ENCODE measurements at places on chromosomes 3 and 15.

- DNase-seq: no peak
Measured at GRCh38 chr3:53198996-53199395, 38.0 kb downstream of the PRKCD start.

DNA sequence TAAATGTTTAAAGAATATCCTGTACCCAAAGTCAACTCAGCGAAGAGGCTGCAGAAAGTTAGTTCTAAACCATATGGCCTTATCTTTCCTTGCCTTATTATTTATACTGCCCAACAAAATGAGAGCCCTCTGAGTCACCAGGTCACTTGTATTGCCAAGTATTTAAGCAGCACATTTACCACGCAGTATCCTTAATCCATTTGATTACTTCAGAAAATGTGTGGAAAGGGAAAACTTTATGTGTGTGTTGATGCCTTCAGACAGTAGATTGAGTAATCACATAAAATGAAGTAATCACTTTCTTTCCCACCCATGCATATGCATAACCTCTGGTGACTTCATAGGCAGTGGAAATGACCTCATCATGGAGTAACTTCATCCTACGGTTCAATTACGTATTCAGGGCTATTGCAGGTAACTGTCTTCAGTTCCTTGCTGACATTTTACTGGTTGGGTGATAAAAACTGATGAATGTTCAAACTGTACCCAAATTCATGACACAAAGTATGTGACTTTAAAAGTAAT, 7.5 kb upstream of the CADPS start:
- DNase-seq: no peak

GRCh38 chr15:84840741-84841429, 23.7 kb downstream of the ALPK3 start:
- DNase-seq: no peak

- DNase-seq: no peak
Measured at GRCh38 chr3:151152455-151153079, 50.4 kb downstream of the GPR171 start.

DNA sequence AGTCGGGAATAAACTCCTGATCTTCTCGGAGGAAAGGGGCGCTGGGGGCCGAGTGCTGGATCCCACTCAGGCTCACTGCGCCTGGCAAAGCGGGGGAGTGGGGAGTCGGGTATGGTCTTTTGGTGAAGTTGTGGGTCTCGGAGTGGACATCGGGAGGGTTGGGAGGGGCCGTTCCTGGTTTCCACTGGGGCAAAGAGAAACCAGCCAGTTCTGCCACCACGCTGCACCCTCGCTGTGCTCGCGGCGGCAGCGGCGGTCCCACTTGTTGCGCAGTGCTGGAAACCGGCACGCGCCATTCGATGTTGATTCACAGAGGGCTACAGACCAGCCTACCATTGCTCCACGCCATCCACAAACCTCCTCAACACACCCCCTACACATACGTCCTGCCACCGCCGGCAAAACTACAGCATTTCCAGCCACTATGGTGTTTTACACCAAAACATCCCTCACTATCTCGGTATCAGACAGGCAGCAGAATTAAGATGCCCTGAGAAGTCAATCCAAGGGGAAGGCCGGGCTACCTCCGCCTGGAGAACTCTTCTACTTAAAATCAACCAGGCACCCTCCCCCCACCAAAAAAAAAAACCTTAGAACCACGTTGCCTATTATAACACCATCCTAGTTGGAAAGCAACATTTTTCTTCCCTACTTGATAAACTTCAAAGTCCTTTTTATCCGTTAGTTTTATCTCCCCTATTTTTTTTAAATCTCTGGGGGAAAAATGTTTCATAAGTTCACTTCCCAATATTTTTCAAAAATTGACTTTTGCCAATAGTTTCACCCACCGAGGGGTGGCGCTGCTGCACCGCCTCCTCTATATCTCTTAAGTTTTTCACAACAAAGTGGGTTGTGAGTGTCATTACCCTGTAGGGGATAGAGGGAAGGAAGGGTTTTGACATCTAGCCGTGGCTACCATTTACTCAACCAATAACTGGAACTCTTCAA, 3.6 kb downstream of the BCL6 start:
- peak; percentile 54 for DNase-seq

GRCh38 chr3:14162178-14162577, 16.2 kb downstream of the XPC start:
- DNase-seq: no peak

Data from stimulated activated CD8-positive, alpha-beta memory T cell treated with anti-CD3 and anti-CD28 coated beads, Interleukin-4, amount 100 ng/mL, for 4 hours (primary cell).